ENCODE measurements at places on chromosomes 5 and 9.
A peak's percentile ranks its signal among the peaks of the same experiment; 100 is the strongest.

DNA sequence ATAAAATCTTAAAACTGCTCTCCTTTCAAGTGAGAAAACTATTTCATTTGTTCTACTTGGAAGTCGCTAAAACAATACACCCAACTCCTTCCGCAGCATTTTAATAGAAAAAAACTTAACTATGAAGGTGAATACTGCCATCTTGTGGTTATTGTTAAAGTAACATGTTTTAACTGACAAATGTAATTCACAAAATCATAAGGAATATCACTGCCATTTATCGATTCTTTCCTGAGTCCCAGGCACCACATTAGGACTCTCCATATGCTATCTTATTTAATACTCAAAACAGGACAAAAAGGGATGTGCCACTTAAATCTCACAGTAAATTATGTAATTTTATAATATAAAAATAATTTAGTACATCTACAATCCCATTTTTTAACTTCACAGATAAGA, 130.5 kb upstream of the ITGA1 start:
- DNase-seq, result peak; percentile 52

DNA sequence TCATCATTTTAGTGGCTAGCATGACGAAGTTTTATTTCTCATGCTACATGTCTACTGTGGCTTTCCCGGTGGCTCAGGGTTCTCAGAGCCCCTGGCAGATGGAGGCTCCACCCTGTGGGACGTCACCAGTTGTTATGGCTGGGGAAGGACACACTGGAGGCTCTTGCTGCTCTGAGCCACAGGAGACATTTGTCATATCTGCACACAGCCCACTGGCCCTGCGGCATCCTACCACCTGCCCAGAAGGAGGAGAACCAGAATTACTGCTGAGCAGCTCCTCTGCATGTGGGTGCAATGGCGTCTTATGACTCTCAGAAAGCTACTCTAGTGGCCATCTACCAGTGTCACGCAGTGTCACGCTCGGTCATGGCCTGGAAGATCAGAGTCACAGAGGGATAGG, 6.6 kb downstream of the OR13J1 start:
- no peak for DNase-seq

GRCh38 chr9:127971357-127972235, 9.2 kb downstream of the EEIG1 start:
- DNase-seq, result no peak

DNA sequence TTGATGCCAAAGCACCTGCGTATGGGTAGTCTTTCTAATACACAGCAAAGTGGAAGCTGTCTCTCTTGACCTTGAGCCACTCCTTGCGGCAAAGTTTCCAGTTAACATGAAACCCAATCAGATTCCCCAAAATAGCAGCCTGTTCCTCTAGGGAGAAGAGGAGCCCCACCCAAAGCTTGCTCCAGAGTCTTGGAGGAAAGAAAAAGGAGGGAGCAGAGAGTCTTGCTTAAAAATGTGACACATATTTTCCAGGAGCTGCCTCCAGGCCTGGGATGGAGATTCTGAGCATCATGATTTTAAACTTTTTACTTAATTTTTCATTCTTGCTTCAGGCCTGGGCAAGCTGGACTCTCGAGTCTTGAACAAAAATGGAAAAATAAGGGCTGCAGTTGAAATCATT, 223.5 kb upstream of the TNC start:
- DNase-seq, result no peak

DNA sequence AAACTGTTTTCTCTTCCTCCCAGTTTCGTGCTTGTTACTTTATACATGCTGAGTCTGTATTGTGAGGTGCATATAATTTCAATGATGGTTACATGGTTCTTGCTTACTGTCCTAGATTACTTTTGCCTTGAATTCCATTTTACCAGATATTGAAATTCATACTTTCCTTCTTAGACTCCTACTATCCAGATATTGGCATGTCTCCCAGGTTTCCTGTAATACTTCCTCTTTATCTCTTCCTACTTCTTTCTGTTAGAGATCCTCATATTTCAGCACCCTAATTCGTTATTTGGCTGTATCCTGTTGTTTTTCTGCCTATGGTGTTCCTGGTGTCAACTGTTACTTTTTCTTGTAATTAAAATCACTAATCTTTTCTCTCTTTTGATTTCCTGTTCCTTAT, 522.1 kb downstream of the CCDC171 start:
- no peak for DNase-seq

- no peak for DNase-seq
Observed at GRCh38 chr5:13276156-13276555, 668.3 kb downstream of the DNAH5 start.

GRCh38 chr5:135392256-135392655, 6.8 kb downstream of the MACROH2A1 start:
- no peak for DNase-seq

DNA sequence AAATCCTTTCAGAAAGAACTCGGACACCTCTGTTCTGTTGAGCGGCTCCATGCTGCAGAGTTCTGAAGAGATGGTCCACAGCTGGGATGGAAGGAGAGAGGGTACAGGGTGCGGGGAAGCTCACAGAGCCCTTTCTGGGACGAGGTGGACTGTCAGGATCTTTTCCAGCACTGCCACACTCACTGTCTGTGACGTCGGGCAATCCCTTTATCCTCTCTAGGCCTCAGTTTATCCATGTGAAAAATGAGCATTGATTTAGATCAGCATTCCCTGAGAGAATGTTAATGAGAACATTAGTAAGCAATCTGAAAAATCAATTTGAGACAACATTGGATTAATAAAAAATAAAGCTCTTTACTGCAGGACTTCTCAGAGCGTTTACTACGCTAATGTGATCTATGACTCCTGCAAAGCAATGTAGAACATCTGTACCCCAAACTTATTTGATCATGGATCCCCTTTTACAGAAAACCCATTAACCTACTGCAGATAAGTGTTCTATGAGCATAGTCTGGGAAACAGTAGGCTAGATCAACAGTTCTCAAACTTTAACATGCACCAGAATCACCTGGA, at the start of gene OR13J1:
Gene OR13J1 (minus strand): TSS at position 51 of the 573 bp plus-strand sequence. CDS start 0 bp downstream, at position 51.
- no peak for DNase-seq

- DNase-seq, result no peak
Observed at GRCh38 chr9:89078860-89079259, 87.6 kb downstream of the S1PR3 start.

DNA sequence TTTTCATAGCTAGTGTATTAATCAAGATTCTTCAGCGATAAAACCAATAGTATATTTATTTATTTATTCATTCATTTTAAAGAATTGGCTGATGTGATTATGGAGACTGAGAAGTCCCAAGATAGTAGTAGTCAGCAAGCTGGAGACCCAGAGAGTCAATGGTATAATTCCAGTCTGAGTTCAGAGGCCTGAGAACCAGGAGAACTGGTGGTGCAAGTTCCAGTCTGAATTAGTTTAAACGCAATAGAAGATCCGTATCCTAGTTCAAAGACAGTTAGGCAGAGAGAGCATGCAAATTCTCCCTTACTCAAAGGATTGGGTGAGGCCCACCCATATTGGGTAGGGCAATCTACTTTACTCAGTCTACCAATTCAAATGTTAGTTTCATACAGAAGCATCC, 364.2 kb upstream of the RPS23 start:
- no peak for DNase-seq

DNA sequence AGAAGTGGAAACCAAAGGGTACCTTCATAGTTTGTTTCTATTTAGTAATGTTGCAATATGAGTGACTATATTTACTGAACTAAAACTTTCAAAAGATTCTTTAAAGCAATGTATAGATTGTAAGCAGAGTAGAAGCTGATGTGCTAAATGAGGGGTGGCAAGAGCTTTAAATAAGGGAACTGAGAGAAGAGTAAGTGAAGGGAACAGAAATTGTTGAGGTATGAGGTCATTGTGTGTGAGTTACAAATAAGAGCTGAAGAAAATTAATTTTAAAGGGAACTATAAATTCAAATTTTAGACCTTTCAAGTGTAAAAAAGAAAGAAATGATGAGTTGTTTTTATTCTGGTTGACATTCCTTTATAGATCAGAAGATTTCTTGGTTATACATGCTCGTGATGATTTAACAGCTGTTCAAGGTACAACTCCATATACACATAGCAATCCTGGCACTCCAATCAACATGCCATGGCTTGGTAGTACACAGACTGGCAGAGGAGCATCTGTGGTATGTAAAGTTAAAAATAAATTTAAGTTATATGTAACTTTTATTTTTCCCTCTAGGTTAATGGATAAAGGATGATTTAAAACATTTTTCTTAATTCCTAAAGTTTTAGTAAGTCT, 135.1 kb upstream of the TNFAIP8 start:
- DNase-seq, result no peak

GRCh38 chr5:10372726-10373709, 19.5 kb downstream of the MARCHF6 start:
- no peak for DNase-seq

GRCh38 chr5:123819386-123819785, 307.4 kb downstream of the CSNK1G3 start:
- DNase-seq, result no peak
